ENCODE measurements at places on chromosomes 5 and 9.

DNA sequence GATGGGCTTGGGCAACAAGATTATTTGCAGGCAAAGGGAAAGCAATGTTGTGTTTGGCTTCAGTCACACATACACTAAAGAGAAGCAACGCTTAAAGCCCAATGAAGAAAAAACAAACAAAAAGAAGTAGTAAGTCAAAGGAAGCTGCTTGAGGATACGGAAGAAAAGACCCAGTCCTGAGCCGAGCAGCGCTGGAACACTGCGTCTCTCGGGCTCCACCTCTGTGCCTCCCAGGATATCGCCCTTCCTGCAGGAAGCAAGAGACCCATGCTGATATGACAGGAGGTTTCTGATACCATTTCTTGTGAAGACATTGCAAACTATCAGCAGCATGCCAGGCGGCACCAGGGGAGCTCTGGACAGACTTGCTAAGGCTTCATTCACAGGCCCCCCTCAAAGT lies 9.9 kb downstream of the GNAQ start:
- no peak for DNase-seq

DNA sequence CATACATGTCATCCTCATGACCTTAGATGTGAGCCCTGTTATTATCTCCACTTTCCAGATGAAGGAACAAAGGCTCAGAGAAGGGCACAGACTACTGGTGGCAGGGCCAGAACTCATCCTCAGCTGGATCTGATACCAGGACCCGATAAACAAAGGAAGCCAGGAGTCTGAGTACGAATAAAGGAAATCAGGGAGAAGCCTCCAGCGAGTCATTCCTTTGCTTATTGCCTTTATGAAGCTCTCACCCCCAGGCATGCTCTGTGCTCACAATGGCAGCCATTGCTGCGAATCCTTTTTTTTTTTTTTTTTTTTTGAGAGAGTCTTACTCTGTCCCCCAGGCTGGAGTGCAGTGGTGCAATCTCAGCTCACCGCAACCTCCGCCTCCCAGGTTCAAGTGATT lies 130.1 kb downstream of the GAPVD1 start:
- no peak for DNase-seq

DNA sequence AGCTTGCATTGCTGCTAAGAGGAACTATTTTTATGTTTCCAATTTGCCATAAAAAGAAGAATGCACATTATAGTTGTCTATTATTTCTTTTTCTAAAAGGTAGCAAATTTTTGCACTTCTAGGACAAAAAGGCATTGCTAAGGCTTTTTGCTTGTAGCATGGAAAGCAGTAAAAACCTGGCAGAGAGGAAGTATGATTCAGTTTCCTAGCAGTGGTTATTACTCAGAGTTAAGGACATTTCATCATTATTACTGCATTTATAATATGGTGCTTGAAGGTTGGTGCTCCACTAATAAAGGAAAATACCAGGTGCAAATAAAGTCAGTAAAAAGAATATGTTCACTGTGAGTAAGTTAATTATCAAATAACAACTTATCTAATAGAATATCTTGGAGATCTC lies 179.8 kb upstream of the PLPPR1 start:
- DNase-seq: peak; percentile 6

- no peak for DNase-seq
Observed at GRCh38 chr9:74218385-74219063, 278.6 kb upstream of the RORB start.

DNA sequence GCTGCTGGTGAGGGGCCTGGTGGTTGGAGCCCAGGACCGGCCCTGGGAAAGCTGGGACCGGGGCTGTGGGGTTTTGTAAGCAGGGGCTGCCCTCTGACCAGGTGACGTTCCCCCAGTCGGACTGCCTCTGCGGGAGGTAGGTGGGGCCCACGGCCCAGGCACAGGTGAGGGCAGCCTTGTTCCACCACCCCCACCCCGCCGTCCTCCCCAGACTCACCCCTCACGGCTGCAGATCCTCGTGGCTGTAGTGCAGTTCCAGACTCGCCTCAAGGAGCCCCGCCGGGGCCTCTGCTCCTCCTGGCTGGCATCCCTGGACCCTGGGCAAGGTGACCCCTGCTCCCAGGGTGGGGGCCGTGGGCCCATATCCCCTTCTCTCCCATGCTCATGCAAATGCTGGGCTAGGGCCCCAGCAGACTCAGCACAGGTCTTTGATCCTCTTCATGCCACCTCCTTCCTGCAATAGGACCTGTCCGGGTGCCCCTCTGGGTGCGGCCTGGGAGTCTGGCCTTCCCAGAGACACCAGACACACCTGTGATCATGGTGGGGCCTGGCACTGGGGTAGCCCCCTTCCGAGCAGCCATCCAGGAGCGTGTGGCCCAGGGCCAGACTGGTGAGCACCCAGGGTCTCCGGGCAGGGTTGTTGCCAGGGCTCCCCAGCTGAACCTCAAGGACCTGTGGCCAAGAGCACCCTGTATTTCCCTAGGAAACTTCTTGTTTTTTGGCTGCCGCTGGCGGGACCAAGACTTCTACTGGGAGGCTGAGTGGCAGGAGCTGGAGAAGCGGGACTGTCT lies 6.6 kb downstream of the RNF208 start:
- no peak for DNase-seq

DNA sequence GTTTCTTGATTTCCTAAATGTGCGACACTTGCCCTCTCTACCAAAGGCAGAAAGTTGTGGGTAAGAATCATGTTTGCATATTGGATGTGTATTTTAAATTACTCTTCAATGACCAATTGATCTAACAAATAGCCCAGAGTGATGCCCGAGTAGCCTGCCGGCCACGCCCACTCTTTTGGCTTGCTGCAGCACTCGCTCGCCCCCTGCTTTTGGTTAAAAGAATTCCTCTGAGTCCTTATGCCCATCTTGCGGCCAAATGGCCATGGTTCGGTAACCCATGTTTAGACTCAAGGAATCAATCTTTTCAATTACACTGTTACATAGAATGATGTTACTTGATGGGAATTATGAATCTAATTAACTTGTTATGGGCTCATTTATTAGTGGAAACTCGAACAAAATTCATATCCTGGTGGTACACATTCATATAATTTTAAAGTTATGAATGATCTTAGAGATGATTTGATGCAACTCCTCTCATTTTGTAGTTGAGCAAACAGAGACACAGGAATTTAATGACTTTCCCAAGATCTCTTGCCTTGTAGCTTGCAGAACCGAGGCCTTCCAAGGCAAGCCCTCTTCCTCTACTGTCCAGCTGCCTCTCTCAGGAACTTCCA lies 36.5 kb downstream of the PPIC start:
- peak; percentile 56 for DNase-seq

GRCh38 chr5:96489532-96489931 lies 56.5 kb upstream of the PCSK1 start:
- no peak for DNase-seq

- peak; percentile 76 for DNase-seq
Observed at GRCh38 chr9:91433180-91433579, 9.5 kb upstream of the NFIL3 start.

- DNase-seq: peak; percentile 59
Observed at GRCh38 chr9:112751056-112751795, 666 bp downstream of the SNX30 start.

All from suppressor macrophage treated with lipopolysaccharide for 4 hours (primary cell).